ENCODE measurements at places on chromosomes 3 and 15. TPM values are rescaled to one million over a fixed set of nuclear protein-coding genes. Genes with fewer than 3 reads are reported as not detected.

Gene CELSR3
- 2.7 TPM for total RNA-seq

Gene SPATA12
- 0.10 TPM for total RNA-seq

Gene ARGFX
- not detected for total RNA-seq

Gene KY
- total RNA-seq: 0.65 TPM

Gene C3orf20
- not detected for total RNA-seq

Gene MYLK
- total RNA-seq: 112 TPM

Gene PAQR9
- total RNA-seq: 0.20 TPM

Gene UROC1
- not detected for total RNA-seq

Gene ADGRG7
- total RNA-seq: 0.35 TPM

Gene RFTN1
- 43.2 TPM for total RNA-seq

Gene CCDC54
- 0.10 TPM for total RNA-seq

Gene STXBP5L
- total RNA-seq: not detected

Gene ALG1L2
- not detected for total RNA-seq

Gene NR2F2
- 6.1 TPM for total RNA-seq

Gene CD80
- not detected for total RNA-seq

Gene ATRIP
- 4.3 TPM for total RNA-seq

Gene CIB1
- total RNA-seq: 45.6 TPM
